ENCODE measurements at places on chromosomes 11 and 22.

- no peak for DNase-seq
Observed at GRCh38 chr11:87739766-87740165, 435.5 kb downstream of the RAB38 start.

GRCh38 chr11:112689851-112690250 is 271.4 kb upstream of the NCAM1 start:
- no peak for DNase-seq

DNA sequence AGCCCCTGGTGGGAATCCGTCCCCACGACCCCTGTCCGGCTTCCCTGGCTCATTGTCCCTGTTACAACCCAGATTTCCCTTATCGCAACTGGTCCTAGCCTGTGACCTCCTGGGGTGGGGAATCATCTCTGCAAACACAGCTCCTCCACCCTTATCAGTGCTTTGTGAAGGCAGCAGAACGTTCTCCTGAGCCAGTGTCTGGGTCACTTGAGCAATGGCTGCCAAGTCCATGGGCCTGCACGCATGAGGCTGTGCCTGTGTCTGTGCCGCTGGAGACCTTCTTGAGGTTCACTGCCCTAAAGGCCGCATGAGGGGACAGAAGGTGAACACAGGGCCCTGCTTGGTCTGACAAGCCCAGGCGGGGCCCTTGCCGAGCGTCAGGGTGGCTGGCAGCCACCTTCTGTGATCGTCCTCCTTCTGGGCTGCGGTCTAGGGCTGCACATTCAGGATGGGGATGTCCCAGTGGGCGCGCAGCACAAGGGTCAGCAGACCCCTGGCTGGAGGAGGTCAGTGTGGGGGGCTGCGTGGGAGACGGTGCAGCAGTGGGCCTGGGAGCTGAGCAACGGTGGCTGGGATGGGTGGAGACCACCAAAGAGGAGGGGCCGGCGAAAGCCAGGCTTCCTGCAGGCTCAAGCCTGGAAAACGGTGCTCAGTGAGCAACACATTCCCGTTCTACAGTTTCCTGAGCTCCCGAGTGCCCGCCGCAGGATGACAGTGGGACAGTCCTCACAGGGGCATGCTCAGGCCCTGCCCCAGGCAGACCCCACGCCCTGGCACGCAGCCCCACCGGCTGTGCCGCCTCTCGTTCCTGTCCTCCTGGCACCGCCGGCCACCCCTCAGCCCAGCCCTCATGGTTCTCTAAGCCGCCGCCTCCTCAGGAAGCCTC is 74.1 kb downstream of the CDKN1C start:
- no peak for DNase-seq

DNA sequence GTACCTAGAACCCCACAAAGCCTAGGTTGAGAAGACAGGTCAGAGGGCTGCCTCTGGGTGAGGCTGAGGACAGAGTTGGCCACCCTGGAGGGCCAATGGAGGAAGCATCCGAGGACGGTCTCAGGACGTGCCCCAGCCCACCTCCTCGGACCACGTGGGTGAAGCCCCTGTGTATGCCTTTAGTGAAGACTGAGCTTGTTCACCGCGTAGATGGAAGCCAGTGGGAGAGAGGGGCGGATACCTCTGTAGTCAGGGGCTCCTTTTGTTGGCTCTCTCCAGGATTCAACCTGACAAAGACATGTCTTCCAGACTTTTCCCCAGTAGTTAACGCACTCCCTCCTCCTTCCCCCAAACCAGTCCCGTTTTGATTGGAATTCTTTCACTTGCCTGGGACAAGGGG is 110.7 kb downstream of the ZBTB16 start:
- no peak for DNase-seq

DNA sequence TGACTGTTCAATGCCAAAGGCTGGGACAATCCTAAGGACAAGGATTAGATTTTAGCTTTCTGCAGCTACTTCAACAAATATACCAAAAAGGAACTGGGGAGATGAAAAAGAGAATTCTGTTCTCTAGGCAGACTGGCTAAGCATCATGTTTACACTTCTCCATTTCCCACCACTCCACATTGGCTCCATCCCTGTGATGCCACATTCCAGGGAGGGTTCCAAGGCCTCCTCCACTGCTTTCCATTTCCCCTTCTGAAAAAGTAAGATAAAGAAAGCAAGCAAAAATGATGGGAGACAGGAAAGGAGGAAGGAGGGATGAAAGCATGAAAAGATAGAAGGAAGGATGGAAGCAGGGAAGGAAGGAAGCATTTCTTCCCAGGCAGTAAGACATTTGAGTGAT is 315.8 kb downstream of the BLID start:
- DNase-seq = no peak

GRCh38 chr11:76903325-76903724 is 42.6 kb downstream of the ACER3 start:
- no peak for DNase-seq

GRCh38 chr22:30262917-30263741 is 3.5 kb downstream of the OSM start:
- DNase-seq = peak; percentile 58

DNA sequence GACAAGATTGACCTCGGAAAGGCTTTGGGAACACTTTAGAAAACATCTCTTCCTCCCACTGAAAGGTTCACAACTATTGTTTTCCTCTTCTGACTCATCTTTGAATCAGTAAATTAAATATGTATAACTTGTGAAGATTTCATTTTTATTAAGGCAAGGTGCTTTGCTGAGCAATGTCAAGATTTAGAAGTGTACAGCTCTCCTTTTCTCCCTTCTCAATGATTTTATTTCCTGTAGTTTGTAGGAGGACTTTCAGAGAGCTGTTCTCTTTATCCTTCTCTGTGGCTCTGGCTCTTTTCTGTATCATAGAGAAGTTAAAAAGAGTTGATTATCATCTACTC is 594.2 kb downstream of the METTL15 start:
- DNase-seq = no peak

DNA sequence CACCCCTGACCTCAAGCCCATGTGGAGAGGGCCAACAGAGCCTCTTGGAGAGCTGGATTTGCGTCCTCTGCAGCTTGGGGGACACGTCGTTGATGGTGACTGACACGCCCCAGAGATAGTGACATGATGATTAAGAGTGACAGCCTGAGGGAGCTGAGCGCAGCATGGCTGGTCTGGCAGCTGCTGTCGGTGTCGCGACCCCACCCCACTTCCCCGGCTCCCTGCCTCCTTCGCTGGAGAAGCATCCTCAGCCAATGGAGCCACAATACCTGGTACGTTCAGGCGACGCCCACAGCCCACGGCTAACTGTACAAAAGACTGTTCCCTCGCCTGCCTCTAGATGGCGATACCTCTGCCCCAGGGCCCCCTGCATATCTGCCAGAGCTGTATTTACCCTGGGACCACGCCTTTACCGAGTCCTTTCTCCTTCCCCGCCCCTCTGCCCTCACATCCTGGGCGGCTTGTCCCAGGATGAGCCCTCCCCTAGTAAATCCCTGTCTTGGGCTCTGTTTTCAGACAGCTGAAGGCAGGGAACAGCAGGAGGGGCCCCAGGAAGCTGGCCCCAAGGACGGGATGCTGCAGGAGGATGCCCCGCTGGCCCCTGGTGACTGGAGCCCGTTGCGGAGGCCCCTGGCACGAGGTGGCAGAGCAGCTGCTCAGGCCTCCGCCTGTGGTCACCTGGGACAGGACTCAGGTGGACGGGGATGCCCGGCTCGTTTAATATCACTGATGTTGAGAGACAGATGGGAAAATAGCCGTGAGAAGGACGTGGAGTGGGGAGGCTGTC is 90.6 kb downstream of the RPS6KA4 start:
- peak; percentile 77 for DNase-seq

GRCh38 chr11:6328321-6328720 is 8.0 kb upstream of the CAVIN3 start:
- DNase-seq = no peak

DNA sequence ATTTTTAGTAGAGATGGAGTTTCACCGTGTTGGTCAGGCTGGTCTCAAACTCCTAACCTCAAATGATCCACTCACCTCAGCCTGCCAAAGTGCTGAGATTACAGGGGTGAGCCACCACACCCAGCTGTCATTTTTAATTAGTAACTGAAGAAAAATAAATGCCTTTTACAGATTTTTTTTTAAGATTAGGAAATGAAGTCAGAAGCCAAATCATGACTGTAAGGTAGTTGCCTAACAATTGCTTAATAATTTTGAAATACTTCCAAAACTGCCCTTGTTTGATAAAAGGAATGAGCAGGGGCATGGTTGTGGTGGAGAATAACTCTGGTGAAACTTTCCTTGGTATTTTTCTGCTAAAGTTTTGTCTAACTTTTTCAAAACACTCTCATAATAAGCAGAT is 98.9 kb upstream of the SLC5A12 start:
- no peak for DNase-seq

DNA sequence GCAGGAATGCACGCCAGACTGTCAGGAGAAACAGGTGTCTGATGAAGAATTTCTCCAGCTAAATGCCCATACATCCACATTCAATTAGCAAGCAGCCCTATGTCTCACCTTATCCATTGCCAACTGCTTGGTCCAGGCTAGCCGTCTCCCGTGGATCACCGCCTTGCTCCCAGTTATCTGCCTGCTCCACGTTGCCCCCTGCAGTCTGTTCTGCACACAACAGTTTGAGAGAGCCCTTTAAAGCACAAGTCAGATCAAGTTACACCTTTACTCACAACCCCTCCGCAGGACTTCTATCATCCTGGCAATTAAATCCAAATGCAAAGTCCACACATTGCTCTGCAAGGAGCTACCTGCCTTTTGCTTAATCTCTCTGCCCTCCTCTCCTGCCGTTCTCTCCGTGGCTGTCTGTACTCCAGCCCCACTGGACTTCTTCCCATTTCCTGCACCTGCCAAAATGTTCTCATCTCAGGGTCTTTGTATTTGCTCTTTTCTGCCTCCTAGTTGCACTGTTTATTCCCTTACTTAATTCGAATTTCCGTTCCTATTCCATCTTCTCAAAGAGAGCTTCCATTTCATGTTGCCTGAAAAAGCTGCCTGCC is 185.3 kb upstream of the LARGE1 start:
- peak; percentile 32 for DNase-seq

GRCh38 chr11:33478111-33478573 is 221.0 kb downstream of the HIPK3 start:
- DNase-seq = peak; percentile 23

DNA sequence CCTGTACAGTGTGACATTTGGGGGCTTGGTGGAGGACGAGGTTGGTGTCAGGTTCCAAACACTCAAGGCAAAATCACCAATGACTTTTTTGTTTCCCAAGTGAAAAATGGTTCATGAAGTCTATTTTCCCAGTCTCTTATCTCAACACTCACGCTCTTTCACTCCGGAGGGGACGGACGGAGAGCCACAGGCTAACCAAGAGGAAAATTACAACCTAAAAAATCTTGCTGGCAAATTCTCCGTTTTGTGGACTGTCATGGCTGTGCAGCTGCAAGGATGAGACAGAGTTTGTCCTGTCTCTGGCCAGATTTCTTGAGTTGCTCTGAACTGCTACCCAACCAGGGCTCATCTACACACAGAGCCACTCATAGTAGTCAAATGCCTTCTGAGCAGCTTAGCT is 101.2 kb downstream of the ABTB2 start:
- DNase-seq = no peak

GRCh38 chr11:83736684-83737083 is 450.5 kb upstream of the CCDC90B start:
- DNase-seq = no peak

- no peak for DNase-seq
Observed at GRCh38 chr11:98136357-98136756, 884.4 kb upstream of the CNTN5 start.

GRCh38 chr11:64744544-64745188 is 724 bp upstream of the RASGRP2 start:
- no peak for DNase-seq

- no peak for DNase-seq
Observed at GRCh38 chr11:100800202-100800601, 113.1 kb downstream of the ARHGAP42 start.

GRCh38 chr11:66720223-66720898 is 8.7 kb downstream of the SPTBN2 start:
- DNase-seq = peak; percentile 53

DNA sequence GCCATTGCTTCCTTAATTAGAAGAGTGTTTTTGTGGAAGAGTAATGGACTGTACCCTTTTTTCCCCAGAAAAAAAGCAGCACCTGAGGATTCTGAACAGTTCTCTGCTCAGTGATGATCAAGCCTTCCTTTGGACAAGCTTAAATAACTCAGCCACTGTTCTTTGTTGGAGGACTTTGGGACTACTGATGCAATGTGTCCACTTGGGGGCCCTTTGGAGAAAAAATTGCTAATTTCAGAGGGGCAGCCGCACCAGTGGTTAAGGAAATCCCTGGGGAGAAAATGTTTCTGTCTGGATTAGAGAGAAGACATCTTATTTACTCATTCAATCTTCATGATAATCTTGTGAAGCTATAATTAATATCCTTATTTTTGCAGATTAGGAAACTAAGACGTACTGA is 5.3 kb upstream of the KMT2A start:
- DNase-seq = no peak

DNA sequence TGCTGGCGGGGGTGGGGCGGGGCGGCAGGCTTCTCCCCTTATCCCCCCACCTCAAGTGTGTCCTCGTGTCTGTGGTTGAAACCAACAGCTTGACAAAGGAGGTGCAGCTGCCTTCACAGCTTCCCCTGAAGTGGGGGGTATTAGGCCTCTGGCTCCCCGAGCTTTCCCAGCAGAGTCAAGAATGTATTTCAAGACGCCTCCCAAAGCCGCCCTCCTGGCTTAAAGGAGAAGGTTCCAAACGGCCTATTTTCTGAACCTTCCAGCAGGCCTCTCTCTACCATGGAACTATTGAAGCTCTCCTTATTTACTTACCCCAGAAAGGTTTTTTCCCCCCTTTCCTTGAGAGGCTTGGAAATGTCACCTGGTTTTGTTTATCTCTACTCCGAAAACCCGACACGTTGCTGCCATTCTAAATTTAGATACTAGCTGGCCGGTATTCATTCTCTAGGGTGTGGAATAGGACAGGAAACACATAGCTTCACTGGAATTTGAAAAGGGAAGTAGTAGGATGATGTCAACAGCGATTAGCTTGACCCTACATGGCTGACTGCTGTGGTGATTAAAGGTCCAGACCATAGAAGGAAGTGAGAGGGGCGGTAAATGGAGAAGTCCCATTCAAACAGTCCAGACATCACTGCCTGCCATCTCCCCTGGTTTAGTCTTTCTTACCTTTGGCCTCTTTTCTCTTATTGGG is 671 bp upstream of the PICALM start:
- peak; percentile 77 for DNase-seq

- DNase-seq = no peak
Observed at GRCh38 chr11:77202941-77203900, 75.2 kb downstream of the MYO7A start.

DNA sequence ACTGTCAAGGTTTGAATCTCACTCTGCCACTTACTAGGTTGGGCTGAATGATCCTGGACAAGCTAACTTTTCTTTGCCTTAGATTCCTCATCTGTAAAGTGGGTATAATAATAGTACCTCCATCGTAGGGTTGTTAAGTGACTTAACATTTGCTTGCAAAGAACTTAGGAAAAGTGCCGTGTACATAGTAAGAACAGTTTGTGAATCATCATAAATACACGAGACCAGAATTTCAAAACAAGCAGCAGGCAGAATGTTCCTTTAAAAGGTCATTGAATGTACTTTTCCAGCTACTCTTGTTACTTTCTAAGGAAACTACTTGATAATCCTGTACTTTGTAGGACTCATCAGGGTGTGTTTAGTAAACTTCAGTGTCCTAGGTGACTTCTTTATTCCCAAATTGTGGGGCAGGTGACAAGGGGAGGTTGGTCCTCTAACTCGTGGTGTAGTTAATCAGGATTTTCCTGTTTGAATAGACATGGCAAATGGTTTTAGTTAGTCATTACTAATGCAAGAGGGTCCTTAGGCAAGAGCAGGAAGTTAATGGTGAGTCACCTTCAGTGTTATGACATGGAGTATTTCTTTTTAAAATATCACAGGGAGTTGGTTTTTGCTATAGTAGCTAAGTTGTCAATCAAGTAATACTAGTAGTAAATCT is 67.9 kb downstream of the YAP1 start:
- DNase-seq = no peak

- no peak for DNase-seq
Observed at GRCh38 chr22:19035474-19036228, 86.6 kb downstream of the DGCR2 start.

All from right kidney (tissue), 9 donors.